A673 (cell line): ENCODE measurements at places on chromosomes 1 and 21. TPM values are rescaled to one million over a fixed set of nuclear protein-coding genes. Genes with fewer than 3 reads are reported as not detected.

- H3K4me3 ChIP-seq = no peak overlapping the region
- DNase-seq = peak; percentile 9
- H3K27me3 ChIP-seq = no peaks in the 10 kb centered on the region
- H3K27ac ChIP-seq = no peak overlapping the region
- H3K36me3 ChIP-seq = no peaks in the 10 kb centered on the region
Observed at GRCh38 chr1:245858722-245859492, 648.2 kb downstream of the SMYD3 start.

GRCh38 chr21:41398251-41398650 lies 27.8 kb upstream of the MX1 start:
- no peaks in the 10 kb centered on the region for H3K4me1 ChIP-seq
- DNase-seq = no peak
- H3K27ac ChIP-seq = no peak overlapping the region
- H3K36me3 ChIP-seq = no peaks in the 10 kb centered on the region

DNA sequence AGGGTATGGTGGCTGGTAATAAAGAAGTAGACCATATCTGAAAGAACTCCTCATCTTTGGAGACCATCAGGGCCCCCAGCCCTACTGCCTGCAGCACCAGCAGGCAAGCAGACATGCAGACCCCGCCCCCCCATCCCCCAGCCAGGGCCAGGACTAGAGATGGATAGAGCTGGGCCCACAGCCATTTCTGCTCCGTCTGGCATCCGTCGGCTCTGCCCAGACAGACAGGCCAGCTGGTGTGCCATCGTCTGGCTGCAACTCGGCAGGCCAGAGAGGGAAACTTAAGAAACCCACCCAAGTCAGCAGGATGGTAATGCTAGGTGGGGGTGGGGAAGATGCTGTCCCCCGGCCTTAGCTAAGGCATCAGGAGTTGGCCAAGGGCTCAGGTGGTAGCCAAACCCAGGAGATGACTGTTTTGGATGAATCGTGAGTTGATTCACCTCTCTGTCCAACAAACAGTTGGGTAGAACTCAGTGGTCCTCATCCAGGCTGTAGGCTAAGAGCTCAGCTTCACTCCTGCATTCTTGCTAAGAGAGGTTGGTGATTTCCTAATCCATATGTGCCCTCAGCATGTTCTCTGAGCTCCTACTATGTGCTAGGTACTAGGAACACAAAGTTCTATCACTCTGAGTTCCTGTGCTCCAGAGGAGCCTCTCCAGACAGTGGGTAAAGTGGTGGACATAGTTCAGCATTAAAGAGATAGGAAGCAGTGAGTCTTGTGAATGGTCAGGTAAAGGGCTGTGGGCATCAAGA lies 23.2 kb upstream of the TMEM222 start:
- H3K36me3 ChIP-seq = peaks cover 10% of the 10 kb centered on the region
- no peaks in the 10 kb centered on the region for H3K27me3 ChIP-seq
- no peak overlapping the region for H3K4me3 ChIP-seq
- H3K4me1 ChIP-seq = peaks cover 4% of the 10 kb centered on the region
- no peak overlapping the region for H3K27ac ChIP-seq

GRCh38 chr21:10464975-10465374 lies 56.4 kb upstream of the TPTE start:
- H3K36me3 ChIP-seq = no peaks in the 10 kb centered on the region
- H3K27ac ChIP-seq = no peak overlapping the region
- no peak overlapping the region for H3K4me3 ChIP-seq
- DNase-seq = no peak
- no peaks in the 10 kb centered on the region for H3K4me1 ChIP-seq

- H3K36me3 ChIP-seq = no peaks in the 10 kb centered on the region
- H3K27ac ChIP-seq = no peak overlapping the region
- H3K27me3 ChIP-seq = no peaks in the 10 kb centered on the region
- H3K4me1 ChIP-seq = no peaks in the 10 kb centered on the region
- no peak overlapping the region for H3K4me3 ChIP-seq
Observed at GRCh38 chr1:26391450-26391849, 18.9 kb upstream of the ZNF683 start.

DNA sequence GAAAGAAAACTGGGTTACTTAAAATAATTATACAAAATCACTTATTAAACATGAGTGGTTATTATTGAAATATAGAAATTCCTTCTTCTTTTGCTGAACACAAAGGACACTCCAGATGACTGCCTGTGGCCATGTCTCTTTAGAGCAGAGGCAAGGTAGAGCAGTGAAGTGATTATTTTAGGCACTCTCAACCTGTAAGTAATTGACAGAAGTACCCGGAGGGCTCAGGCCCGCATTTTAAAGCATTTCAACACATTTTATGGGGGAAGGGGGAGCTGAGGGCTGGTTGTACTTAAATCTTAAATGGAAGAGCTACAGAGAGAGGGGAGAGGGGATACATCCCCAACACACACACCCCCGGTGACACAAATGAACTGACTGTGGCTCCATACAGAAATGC lies 10.2 kb downstream of the OSCP1 start:
- H3K36me3 ChIP-seq = no peaks in the 10 kb centered on the region
- H3K27me3 ChIP-seq = no peaks in the 10 kb centered on the region
- H3K27ac ChIP-seq = no peak overlapping the region

DCST1 gene
- total RNA-seq = not detected in 2 replicates

CD160 gene
- not detected in 2 replicates for total RNA-seq
